ENCODE measurements at places on chromosomes 1 and 21.

- DNase-seq = no peak
These were observed 269.4 kb downstream of the AMY1C start for GRCh38 chr1:104018922-104019674.

DNA sequence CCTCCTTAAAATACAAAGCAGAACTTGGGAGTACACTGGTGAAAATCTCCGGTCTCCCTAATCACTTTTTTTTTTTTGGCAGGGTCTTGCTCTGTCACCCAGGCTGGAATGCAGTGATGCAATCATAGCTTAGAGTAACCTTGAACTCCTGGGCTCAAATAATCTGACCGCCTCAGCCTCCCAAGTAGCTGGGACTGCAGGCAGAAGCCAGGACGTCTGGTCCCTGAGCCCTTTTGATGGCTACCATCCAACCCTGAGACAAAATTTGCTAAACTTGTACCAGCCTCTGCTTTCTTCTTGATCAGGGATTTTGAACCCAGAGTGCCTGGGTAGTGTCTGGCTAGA, 4.1 kb downstream of the L1TD1 start:
- DNase-seq = no peak

DNA sequence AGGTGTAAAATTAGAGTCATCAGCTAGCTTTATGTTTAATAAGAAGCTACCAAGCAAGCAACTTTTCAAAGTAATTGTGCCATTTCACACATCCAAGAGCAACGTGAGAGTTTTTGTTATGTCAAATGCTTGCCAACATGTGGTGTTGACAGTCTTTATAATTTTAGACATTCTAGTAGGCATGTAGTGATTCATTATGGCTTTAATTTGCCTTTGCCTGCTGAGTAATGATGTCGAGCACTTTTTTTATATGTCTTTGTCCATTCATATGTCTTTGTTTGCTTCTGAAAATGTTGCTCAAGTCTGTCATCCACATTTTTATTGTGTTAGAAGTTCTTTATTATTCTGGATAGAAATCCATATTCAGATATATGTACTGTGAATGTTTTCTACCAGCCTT, 21.4 kb upstream of the CHIT1 start:
- no peak for DNase-seq

DNA sequence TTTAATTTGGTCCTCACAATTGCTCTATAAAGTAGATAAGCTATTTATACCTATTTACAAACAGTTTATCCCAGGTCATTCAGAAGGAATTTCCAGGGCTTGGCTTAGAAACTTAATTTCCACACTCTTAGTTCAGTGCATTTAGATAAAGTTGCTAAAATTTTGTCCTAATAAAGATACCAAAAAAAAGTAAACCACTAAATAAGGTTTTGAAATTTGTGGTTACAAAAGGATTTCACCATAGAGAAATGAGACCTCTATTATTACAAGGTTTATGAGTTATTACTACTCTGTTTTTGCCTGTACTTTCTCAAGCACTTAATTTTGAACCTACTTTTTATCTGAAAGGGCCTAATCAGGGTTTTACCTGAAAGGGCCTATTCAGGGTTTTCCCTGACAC, 22.4 kb downstream of the PTPN22 start:
- DNase-seq = no peak

- DNase-seq = no peak
These were observed 570 bp upstream of the NPR1 start for GRCh38 chr1:153677718-153678518.

- no peak for DNase-seq
These were observed 98.1 kb downstream of the PLPP3 start for GRCh38 chr1:56481140-56481694.

GRCh38 chr1:151885479-151885878, 23.8 kb downstream of the THEM4 start:
- no peak for DNase-seq

DNA sequence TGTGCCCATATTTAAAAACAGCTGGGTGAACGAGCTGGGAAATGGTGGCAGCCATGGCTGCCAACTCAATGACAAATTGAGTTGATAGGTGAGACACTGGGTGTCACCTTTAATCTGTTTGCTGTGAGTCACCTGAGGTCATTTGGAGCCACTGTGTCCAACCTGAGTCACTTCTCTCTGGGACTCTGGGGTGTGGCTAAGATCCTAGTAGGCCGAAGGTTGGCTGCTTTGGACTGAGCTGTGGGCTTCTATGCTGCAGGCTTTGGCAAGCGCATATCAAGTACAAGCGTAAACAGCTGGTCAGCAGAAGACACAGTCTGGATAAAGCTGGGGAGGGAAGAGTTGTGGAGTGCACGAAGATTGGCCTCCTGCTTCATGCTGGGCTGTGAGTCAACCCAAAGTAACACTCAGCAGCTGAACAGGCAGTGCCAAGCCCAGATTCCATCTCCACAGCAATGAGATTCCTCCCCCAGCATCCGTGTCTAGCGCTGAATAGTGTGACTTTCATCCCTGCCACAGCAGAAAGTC, 24.0 kb downstream of the TEX35 start:
- no peak for DNase-seq

DNA sequence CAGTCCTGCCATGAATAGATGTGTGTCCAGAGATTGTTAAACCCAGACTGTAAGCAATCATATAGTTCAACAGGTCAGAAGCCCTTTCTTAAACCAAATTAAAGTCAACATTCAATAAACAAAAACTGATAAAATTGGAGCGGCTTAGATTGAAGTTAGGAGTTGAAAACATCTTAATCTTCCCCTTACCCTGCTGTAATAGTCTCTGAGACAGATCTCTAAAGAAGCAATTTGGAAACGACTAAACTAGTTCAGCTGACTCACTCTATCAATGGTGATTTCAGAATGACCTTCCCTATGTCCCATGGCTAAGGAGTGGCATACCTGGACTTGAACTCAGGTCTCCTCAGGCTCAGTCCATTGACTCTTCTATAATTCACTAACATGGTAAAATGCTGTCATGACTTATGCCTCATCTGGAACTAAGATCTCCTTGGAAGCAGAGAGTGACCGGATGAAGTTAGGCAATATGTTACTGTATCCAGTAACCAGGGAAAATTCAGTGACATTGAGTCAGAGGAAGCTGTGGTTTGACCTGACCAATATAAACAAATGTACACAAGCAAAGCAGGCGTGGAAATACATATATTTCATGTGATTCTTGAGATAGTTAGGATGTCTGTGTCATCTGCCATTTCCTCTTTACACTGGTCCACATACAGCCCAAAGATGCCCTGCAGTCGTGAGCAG, 30.1 kb downstream of the SGIP1 start:
- DNase-seq = no peak

DNA sequence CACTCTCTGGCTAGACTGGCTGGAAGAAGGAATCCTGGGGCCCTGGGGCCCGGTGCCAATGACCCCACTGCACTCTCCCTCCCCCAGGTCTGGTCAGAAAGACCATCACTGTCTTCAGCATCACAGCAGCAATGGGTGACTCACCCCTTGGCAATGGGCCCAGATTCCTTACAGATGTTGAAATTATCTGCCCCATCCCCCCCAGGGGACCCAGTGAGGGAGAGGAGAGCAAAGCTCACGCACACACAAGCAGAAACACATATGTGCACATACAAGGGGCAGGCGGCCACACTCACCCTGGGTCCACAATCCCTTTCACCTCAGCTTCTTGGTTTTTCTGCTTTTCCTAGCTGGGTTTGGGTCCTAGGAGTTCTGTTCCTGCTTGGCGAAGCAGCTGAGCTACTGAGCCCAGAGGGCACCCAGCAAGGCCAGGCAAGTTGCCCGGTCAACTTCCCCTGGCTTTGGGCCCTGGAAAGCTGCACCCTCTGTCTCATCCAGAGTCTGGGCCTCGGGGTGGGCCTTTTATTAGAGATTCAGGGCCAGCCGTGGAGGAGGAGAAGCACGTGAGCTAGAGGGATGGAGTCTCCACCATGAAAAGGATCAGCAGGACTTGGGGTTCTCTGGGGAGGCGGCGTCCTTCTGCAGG, 2.6 kb downstream of the COL16A1 start:
- DNase-seq = no peak

Measured in stimulated activated CD4-positive, alpha-beta T cell treated with anti-CD3 and anti-CD28 coated beads, Interleukin-1b, Interleukin-23, amount 100 ng/mL, for 1 hour (primary cell).